ENCODE measurements at places on chromosomes 6 and 20. TPM values are rescaled to one million over a fixed set of nuclear protein-coding genes. Genes with fewer than 3 reads are reported as not detected.

CASS4 gene
- total RNA-seq, result 1.0 TPM

LHFPL5 gene
- not detected for total RNA-seq

DNA sequence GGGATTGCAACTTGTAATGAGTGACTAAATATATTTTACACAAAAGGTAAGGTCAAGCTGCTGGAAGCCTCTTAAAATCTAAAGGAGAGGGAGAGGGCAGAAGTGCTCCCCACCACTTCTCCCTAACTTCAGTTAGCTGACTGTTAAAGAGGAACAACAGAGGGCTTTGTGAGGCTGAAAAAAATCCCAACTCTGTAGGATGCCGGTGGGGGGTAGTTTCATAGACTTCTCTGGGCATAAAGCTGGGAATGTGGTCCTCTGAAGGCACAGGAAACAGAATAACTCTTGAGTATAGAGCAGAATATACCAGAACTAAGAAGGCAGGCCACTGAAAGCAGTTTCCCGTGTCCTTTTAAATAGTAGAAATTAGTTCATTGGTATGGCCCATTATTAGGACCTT is 71.6 kb downstream of the KIF6 start:
- no peak for DNase-seq

DNA sequence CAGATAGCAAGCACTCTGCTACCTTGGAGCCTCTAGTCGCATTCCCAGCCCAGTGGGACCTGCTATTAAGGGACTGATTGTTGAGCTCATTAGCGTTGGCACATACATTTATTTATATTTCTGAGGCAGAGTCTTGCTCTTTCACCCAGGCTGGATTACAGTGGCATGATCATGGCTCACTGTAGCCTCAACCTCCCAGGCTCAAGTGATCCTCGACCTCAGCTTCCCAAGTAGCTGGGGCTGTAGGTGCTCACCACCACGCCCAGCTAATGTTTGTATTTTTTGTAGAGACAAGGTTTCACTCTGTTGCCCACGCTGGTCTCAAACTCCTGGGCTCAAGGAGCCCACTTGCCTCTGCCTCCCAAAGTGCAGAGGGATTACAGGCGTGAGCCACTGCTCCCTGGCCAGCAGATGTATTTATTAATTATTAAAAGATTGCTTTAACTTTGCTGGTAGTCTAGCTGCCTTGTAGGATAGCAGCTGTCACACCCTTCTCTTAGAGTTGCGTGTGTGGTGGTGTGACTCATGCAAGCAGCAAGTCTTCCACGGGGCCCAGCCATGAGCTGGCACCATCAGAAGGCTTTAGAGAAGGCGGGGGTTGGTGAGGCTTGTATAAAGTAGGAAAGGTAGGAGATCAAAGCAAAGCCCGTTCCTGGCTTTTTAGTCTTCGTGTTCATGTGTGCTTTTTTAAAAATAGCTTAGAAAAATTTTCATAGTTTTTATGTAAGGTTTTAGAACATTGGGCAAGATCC is 16.5 kb downstream of the ACTR5 start:
- DNase-seq, result no peak

DNA sequence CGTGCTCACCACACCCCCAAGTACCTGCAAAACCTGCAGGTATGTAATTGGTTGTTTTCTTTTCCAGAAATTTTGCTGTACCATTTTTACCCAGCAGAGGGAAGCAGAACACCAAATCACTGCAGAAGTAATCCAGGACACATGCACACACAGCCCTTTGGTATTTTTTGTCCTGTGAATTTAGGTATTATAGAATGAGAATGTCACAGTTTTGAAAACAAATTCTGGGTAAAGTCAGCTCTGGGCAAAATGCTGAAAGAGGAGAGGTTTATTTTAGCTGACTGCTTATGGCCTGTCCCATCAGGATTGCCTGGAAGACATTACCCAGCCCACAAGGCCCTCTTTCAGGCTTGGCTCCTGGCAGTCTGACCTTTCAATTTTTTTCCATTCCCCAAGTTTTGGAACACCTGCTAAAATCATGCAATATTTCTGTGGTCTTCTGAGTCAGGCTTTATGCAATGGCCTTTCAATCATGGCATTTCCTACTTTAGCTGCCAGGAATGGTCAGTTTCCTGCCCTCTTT is 3.5 kb upstream of the EFHC1 start:
- no peak for DNase-seq

RBPJL gene
- total RNA-seq, result not detected

- no peak for DNase-seq
These were observed 77.1 kb downstream of the SHLD1 start for GRCh38 chr20:5827098-5827853.

METTL24 gene
- 0.43 TPM for total RNA-seq

AURKA gene
- 7.9 TPM for total RNA-seq

CFAP61 gene
- total RNA-seq, result 0.79 TPM

SAMD3 gene
- total RNA-seq, result 0.90 TPM

FOXS1 gene
- total RNA-seq, result 0.60 TPM

GRCh38 chr6:38018755-38019165 is 199.2 kb downstream of the ZFAND3 start:
- no peak for DNase-seq

TMC2 gene
- 0.09 TPM for total RNA-seq

- DNase-seq, result no peak
These were observed 753.4 kb upstream of the ADGRB3 start for GRCh38 chr6:67881706-67882065.

DNA sequence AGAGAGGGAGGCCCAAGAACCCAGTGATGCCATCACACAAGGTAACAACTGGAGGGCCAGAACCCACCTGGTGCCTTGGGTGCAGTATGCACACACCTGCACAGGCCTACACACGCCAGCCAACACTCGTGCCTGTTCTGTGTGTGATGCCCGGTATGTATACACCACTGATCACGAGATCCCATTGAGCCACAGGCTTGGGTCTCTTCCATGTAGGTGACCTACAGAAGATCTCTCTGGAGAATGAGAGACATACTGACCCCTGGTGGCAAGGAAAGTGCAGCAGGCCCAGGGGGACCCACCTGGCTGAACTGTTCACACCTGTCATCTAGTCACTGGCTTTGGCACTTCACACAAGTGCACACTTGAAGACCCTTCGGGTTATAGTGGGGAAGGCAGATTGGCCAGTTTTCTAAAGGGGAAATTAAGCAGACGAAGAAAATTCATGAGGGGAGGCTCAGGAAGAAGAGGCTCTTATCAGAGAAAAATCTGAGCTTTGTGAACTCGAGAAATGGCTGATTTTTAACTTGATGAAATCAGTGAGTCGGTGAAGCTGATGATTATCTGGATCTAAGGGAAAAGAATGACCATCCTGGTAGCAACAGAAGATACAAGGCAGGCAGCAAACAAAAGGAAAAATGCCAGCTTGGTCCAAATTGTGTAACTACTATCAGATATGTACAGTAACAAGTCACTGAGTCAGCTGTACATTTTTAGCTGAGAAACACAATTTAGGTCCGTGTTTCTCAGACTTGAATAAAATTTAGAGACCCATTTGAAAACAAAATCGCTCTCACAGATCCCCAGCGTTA is 69.1 kb upstream of the PBOV1 start:
- peak; percentile 88 for DNase-seq

GRCh38 chr6:16224409-16224808 is 14.0 kb upstream of the GMPR start:
- DNase-seq, result no peak

TNNC2 gene
- total RNA-seq, result 2.1 TPM

- no peak for DNase-seq
These were observed 27.9 kb upstream of the HLA-DQA2 start for GRCh38 chr6:32713241-32713640.

TNFAIP3 gene
- total RNA-seq, result 65.2 TPM

SLC22A2 gene
- total RNA-seq, result 0.16 TPM

DNA sequence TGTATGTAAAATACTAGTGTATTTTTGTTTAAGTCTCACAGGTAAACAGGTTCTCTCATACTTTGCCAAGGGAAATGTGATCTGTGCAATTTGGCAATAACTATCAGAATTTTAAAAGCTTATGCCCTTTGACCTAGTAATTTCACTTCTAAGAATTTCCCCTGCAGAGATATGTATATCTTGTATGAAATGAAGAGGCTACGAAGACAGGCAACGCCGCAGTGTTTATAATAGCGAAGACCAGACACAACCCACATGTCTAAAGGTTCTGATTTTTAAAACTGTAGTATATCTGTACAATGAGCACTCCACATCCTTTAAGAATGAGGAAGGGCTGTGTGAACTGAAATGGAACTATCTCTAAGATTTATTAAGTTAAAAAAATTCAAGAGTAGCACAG is 7.5 kb downstream of the TRAF3IP2 start:
- DNase-seq, result no peak

DNA sequence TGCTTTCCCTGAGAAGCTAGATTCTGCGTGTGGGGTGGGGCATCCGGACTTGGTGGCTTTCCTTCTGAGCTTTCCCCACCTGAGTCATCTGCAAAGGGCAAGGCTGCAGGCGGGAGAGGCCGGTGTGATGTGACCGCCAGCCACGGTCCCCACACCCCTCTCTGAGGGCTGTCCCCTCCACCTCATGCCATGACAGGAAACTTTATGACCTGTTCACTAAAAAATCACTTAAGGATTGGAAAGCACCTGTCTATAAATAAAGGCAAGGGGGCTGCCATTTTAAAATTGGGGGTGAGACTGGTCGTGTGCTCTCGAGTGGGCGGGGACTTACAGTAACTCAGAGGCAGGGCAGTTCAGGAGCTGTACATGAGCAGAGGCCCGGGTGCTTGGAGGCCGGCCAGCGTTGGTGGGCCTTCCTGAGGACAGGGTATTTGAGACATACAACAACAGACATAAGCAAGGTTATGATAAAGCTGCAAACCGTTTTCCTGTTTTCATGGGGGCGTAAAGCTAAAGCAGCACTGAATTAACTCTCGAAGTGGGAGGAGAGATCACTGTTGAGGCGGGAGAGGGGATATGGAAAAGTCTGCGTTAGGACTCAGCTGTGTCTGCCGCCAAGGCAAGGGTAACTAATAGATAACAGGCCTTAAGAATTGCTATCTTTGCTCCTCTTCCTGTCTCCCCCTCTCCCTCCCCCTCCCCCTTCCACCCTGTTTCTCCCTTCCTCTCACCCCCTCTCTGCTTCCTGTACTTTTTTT is 16.1 kb upstream of the SERPINB1 start:
- peak; percentile 76 for DNase-seq

GRCh38 chr6:4533576-4533975 is 242.6 kb upstream of the CDYL start:
- DNase-seq, result no peak

DNA sequence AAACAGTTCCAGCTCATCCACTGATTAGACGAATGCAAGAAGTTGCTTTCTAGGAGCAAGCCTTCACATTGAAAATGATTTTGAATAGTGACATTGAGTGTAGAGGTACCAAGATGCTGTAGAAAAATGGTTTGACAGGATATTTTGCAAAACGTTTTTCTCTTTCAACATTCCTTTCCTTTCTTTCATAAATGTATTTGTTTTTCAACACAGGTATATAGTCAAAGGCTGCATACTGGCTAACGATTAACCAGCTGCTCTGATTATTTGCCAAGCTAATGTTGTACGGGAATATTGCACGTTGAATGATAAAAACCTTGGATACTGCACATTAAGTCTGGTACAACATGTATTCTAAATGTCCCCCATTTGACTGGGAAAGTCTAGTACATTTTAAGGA is 78.8 kb upstream of the TENT5A start:
- DNase-seq, result no peak

GRCh38 chr20:53085720-53086119 is 113.6 kb downstream of the TSHZ2 start:
- DNase-seq, result no peak

FAM83C gene
- 0.13 TPM for total RNA-seq

DNA sequence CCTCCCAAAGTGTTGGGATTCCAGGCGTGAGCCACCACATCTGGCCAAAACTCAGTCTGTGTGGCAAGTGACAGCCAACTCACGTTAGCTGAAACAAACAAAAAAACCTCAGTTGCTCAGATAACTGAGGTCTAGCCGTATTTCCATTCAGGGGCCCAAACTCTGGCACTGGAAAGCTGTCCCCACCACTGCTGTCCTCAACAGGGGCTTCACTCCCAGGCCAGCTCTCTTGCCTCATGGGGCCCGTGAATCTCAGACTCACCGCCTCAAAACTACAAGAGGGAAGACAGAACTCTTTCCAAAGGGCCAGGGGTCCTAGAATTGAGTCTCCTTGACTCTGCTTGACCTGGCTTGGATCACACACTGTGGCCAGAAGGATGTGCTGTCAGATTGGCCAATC is 7.4 kb downstream of the TTPAL start:
- DNase-seq, result no peak

- DNase-seq, result no peak
These were observed 25.5 kb upstream of the L3MBTL3 start for GRCh38 chr6:129992881-129993280.

DNA sequence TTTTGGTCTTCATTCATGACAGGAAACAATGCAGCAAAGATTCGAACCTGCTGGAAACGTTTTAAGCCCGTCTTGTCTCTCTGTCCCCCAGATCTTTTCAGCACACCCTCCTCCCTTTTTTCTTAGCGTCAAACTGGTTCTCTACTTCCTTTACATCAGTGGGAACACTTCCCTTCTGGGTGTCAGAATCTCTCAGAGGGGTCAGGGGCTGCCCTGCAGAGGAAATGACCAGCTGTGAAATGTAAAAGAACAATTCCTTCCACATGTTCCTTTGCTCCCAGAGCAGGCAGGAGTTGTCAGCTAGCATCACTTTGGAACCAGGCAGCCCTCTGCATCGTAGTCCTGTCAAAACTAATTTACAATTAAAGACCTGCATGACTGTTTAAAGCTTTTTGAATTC is 619.0 kb downstream of the TFAP2A start:
- DNase-seq, result no peak

TBP gene
- total RNA-seq, result 12.9 TPM

GCNT2 gene
- total RNA-seq, result 11.7 TPM

DNA sequence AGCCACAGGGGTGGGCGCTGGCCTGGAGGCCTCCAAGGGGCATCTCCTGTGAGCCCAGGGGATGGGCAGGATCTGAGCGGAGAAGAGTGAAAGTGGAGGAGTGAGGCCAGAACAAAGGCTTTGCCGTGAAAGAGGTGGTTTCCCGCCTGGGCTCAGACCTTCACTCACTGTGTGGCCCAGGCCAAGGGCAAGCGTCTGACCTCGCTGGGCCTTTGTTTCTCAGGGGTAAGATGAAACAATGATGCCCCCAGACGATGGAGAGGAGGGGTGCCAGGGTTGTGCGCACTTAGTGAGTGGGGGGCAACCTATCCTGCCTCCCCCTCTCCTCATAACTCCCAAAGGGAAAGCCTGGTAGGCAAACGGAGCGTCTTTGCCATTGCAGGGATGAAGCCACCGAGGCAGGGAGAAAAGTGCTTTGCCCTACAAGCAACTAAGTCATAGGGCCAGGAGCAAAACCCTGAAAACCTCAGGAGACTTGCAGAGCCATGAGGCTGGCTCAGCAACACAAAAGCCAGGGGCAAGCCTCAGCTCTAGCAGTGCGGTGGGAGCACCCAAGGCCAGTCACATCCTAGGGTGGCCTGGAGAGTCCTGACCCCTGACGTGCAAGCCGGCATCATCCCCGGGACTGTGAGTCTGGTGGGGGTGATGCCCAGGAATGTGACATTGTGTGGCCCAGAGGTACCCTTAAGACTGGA is 897 bp upstream of the STMN3 start:
- DNase-seq, result no peak

PACRG gene
- total RNA-seq, result 1.3 TPM

DNA sequence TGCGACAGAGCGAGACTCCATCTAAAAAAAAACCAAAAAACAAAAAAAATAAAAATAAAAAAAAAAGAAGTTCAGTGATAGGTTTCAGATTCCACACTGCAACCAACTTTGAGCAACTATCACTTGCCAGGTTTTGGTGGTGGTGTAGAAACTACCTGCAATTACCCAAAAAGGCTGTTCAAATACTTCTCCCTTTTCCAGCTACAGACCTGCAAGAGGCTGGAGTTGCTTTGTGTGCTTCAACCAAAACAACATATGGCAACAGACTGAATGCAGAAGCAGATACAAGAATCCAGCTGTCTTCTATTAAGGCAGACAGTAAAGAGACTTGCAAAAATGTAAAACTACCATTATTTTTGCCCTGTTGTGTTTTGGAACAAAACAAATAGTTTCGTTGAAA is 9.3 kb upstream of the BCAS1 start:
- DNase-seq, result no peak

Measured in mucosa of descending colon (tissue), 3 donors.